Activated CD4-positive, alpha-beta T cell treated with anti-CD3 and anti-CD28 coated beads, Interleukin-2, amount 50 U/mL, for 24 hours (primary cell): ENCODE measurements at places on chromosomes 4 and X.

- no peak for DNase-seq
Observed at GRCh38 chr4:29540439-29541102, 1179.6 kb upstream of the PCDH7 start.

DNA sequence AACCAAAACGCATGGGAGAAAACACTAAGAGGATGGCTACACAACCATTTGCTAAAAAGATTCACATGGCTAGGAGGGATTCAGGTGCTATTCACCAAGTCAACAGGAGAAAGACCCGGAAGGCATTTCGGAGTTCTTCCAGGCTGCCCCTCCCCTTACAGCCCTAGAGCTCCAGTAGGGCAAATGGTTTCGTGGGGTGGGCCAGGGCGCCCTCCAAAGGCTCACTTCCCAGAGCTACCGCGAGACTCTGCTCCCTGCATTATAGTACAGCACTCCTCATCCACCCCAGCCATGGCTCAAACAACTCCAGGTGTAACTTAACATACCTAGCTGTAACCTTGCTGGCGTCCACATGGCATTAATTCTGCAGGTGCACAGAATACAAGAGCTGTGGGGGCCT is 179.7 kb downstream of the SLC39A8 start:
- DNase-seq, result no peak

- no peak for DNase-seq
Observed at GRCh38 chr4:152968806-152969394, 32.8 kb downstream of the FHDC1 start.

- DNase-seq, result no peak
Observed at GRCh38 chr4:7554905-7555304, 120.2 kb upstream of the PSAPL1 start.

GRCh38 chrX:69216911-69217310 is 51.7 kb upstream of the PJA1 start:
- no peak for DNase-seq

GRCh38 chr4:75634281-75634680 is 4.0 kb upstream of the CDKL2 start:
- DNase-seq, result no peak

DNA sequence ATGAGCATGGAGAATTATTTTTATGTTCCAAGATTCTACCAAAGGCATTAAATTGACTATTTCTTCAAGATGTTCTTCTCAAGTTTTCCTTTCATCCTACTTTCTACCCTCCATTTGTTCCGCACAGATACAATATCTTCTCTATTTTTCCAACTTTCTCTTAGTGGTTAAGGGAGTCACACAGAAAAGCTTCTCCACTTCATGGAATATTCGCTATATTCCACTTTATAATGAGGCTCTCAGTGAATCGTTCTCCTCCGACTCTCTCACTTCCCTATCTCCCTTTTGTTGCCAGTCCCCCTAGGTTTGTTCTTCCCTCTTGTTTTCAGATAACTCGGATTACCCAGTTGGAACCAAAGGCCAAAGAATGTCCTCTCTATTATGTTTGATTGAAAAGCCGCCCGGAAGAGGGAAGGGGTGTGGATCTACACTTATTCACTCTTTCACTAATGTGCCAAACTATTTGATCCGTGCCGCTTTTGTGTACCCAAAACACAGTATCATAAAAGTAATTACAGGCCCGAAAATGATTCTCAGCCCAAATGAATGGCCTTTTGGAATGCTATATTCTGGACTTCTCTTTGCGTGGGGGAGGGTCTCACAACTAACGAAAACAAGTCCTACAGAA is 1.2 kb downstream of the SH3D19 start:
- DNase-seq, result no peak

DNA sequence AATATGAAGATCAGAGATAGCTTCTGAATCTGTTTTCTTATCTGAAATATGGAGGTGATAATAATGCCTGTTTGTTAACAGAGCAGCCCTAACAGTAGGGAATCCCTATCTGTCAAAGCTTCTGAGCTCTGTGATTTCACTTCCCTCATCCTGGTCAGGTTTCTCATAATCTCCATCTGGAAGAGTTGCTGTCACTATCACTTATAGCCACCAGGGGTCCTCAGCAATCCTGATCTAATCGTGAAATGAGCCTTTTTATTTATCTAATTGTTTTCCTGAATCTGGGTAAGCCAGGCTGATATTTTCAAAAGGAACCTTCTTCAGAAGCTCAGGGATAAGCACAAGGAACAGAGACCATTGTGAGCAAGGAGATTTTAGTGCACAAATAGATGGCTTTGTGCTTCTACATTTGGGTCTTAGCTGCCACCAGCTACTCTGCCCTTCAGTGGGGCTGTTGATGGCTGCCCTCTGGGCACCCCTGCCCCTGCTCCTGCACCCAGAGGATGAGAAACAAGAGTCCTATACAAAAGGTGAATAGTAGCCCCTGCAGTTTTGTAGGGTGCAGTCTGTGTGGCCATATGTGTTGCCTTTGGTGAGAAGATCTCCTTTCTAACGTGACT is 196.4 kb upstream of the RADX start:
- no peak for DNase-seq

- DNase-seq, result no peak
Observed at GRCh38 chr4:3520276-3520675, 11.9 kb downstream of the LRPAP1 start.

DNA sequence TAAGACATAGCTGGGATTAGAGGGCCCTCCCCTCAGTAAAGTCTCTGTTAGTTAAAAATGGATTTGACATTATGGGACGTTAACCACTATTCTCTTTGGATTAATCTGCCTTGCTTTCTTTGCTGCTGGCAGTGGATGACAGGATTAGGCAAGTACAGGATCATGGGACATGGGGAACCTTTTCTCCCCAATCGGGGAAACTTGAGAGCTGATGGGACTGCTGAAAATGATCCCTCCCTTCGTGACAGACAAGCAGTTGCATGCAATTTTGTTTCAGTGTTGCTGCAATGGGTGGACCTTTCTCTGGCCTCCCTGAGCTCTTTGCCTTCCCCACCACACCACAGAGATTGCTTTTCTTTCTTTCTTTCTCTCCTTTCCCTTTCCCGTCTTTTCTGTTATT is 120.2 kb upstream of the BANK1 start:
- no peak for DNase-seq

- DNase-seq, result no peak
Observed at GRCh38 chr4:141339391-141339790, 118.7 kb downstream of the ZNF330 start.

GRCh38 chr4:80229590-80229989 is 32.3 kb downstream of the PRDM8 start:
- no peak for DNase-seq

GRCh38 chrX:48560681-48561080 is 13.6 kb upstream of the RBM3 start:
- DNase-seq, result no peak

DNA sequence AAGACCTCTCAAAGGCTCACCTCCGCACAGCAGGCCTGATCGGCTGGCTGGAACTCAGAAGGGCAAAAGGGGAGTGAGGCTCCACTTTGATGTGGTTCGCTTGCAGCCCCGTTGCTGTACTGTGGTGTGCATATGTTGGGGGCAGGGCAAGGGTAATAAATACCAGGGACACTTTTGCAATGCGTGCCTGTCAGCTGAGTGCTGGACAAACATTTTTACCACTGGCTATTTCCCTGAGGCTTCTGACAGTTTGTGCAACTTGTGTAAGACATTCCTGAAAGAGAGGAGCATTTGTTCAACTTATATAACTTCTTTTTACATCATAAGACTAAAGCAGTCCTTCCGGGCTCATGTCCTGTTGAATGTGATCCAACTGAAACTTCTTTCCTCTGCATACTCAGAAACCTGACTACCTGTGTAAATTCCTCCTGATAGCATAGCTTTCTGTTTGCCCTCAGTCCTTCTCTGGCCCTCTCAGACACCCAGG is 82.3 kb downstream of the SPRY1 start:
- DNase-seq, result no peak

DNA sequence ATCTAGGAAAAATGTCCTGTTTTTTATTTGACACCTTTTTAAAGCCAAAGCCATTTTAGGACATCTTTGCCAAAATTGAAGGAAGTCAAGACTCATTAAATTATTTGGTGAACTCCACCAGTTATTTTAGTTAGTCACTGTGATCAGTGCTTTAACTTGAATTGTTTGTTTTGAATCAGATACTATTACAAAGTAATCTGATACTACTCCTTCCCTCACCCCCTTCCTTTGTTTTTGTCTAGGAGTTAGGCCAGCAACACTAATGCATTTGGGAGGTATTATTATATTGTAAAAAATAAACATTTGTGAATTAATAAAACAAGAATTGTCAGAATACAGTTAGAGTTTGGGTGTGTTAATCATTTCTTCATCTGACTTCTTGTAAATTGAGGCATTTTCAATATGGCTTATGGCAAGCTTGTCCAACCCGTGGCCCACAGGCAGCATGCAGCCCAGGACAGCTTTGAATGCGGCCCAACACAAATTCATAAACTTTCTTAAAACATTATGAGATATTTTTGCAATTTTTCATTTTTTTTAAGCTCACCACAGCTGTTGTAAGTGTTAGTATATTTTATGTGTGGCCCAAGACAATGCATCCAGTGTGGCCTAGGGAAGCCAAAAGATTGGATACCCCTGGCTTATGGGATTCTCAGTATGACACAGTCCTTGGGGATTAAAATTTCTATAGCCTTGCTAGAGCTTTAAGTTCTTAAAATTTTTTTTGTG is 182.2 kb downstream of the BMPR1B start:
- no peak for DNase-seq

DNA sequence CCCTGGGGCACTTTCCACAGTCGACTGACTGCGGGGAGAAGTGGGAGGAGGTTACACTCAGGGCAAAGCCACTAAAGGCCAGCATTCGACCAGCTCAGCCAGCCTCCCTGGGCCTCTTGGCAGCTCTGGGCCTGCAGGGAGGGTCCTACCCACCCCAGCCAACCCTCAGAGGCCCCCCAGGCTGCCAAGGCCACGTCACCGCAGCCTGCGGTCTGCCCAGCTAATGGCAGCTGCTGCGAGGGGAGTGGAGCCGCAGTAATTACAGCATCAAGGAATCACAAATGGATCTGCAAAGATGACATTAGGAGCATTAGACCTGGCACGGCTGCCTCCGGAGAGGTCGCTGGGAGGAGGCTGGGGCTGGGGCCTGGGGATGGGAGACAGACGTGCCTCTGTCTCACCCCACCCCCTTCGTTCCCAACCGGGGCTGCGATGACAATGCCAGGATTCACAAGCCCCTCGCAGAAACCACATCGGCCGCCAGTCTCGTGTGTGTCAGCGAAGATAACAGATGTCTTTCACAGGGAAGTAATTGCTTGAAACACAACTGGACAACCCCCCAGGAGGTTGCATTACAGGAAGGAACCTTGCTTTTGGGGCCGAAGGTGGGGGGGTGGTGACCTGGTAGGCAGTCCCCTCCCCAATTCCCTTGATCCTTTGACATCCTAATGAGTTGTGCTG is 367.6 kb downstream of the BCOR start:
- no peak for DNase-seq

DNA sequence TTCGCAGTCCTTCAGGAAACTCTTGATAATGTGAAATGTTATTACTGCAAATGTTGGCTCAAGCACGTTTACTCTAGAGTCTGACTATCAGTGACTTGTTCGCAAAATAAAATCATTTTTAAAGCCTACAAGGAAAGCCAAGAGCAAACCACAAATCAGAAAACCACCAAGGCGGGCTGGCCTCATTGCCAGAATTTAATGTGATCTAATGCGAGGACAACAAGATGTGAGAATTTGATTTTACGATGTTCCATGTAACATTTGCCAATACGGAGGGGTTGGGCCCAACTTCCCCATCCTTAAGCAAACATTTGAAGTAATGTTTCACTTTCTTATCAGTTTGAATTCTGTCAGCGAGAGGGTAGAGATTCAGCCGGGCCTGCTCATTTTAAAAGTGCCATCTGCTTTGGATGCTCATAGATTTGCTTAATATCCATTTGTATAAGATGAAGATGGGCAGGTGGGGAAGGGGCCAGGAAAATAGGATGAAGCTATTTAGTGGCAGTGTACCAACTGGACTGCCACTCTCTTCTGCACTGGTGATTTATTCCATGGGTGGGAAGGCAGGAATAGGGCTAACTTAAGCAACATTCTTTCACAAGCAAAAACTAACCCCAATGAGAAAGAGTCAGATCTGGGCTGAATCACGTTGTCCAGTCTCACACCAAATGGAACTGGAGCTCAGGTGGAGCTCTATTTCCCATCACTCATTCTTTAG is 225.3 kb downstream of the ANAPC10 start:
- no peak for DNase-seq

GRCh38 chr4:122710434-122711308 is 21.8 kb upstream of the BBS12 start:
- DNase-seq, result peak; percentile 73

- DNase-seq, result no peak
Observed at GRCh38 chr4:20512985-20513384, 187.3 kb upstream of the PACRGL start.

DNA sequence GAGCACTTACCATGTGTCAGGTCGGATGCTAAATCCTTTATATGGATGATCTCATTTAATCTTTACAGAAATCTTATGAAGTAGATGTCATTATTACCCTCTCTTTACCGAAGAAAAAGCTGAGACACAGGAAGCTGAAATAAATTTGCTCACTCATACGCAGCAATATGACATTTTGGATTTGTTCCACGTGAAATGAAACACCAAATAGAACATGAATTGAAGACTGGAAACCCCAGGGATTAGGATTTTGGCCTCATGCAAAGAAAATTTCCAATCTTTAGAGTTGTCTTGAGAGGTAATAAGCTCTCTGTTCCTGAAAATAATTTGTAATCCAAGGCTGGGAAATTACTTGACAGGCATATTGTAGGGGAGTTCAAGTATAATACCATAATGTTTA is 354.4 kb upstream of the CLNK start:
- no peak for DNase-seq

GRCh38 chrX:1134976-1135375 is 77.5 kb downstream of the CRLF2 start:
- DNase-seq, result no peak

- no peak for DNase-seq
Observed at GRCh38 chr4:89561048-89561447, 253.4 kb upstream of the GPRIN3 start.

- DNase-seq, result no peak
Observed at GRCh38 chrX:153736871-153737441, 12.3 kb downstream of the ABCD1 start.

- no peak for DNase-seq
Observed at GRCh38 chr4:5707366-5707765, 993 bp downstream of the EVC2 start.

DNA sequence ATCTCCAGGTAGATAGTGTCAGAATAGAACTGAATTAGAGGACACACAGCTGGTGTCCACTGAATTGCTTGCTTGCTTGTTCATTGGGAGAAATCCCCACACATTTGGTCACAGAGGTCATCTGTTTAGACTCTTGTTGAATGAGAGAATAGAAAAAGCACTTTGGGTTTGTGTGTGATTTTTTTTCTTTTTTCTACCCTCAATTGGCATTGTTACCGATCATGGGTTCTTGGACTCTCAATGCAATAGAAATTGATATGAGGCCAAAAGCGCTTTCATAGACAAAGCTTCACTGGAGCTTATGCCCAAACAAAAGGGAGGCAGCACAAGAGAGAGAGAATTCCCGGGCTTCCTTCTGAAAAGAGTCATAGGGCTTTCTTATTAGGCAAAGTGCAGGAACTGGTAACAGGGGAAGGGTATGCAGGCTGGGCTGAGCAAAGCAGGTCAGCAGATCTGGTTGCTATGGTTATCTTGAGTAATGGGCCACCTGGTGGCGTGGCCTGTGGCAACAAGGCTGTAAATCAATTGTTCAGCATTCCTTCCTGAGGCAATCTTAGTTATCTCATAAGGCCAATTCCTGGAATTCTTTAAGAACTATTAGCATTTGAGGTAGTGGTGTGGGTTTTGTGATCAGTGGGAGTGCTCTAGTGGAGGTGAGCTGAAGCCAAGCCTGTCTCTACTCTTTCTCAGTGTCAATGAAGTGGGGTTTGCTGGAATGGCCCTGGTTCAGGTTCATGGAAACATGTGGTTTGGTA is 5.3 kb upstream of the GPR82 start:
- no peak for DNase-seq
